Bronchial smooth muscle cell (primary cell): ENCODE measurements at places on chromosomes 5 and 9. TPM values are rescaled to one million over a fixed set of nuclear protein-coding genes. Genes with fewer than 3 reads are reported as not detected.

The MZB1 gene
- total RNA-seq: not detected in 2 replicates

The BSPRY gene
- total RNA-seq: not detected in 2 replicates

The ENG gene
- 11.0 and 13.9 TPM in 2 replicates for total RNA-seq

The SGCD gene
- total RNA-seq: 4.4 and 10.2 TPM in 2 replicates

The ANKRD34B gene
- total RNA-seq: not detected in 2 replicates
